K562 (cell line): ENCODE measurements at places on chromosomes 1 and 21. TPM values are rescaled to one million over a fixed set of nuclear protein-coding genes. Genes with fewer than 3 reads are reported as not detected.

DNA sequence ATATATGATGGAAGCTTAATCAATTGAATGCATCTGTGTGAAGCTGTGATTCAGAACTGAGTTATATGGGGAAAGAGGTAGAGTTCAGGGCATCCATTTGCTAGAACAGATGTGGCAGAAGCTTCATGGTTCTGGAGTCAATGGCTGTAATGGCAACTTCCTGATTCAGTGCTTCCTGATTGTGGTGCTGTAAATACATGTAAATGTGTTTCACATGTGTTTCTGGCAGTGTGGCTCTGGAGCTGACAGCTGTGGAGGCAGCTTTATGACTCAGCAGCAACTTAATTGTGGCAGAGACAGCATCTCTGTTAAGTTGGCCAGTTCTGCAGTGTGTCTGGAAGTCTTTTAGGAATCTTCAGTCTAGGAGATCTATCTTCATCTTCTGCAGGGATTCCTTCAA is 226.6 kb upstream of the ZRANB2 start:
- no peak for DNase-seq

AZIN2 gene
- 0.36 and 0.42 TPM in 2 replicates for total RNA-seq

SPRR2B gene
- total RNA-seq = not detected in 2 replicates

CA6 gene
- not detected in 2 replicates for total RNA-seq

GRCh38 chr1:224180783-224181452 is 2.1 kb upstream of the DEGS1 start:
- DNase-seq = no peak

ZMPSTE24 gene
- 51.2 and 53.3 TPM in 2 replicates for total RNA-seq

- peak; percentile 48 for DNase-seq
These were observed 17.7 kb downstream of the LURAP1 start for GRCh38 chr1:46220808-46221207.

DNA sequence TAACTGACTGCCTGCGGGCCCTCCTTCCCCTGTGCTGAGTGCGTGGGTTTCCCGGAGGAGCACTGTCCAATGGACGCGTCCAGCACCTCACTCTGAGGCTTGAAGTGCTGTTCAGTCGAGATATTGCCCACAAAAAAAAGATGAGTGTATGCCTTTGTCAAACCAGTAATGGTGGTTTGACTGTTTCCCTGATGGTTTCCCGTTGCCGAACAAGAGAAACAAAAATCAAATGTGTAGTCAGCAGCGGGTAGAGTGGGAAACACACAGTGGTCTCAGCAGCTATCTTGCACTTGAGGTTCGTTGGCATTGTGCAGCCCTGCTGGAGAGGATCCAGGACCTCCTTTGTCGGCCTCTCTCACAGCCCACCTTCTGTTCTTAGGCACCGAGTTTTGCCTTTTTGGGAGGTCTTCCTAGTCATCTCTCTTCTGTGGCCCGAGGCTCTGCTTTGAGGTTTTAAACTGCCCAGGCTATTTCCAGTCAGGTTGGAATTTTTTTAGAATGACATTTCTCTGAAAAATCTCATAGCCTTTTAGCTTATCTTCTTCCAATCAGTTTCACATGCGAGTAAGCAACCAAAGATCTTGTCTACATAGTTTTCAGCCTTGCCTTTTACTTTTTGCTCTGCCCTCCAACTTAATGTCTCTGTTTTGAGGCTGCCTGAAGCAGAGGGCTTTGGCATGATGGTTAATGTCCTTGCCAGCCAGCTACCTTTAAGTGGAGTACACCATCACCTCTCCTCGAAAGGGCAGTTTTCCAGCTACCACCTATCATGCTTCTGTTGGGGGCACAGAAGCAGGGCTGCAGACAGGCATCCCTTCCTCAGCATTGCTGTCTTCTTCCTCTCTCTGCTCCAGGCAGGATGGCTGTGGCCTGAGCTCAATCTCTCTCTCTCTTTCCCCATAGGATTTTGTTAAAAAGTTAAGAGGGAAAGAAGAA is 132.3 kb downstream of the URB2 start:
- DNase-seq = no peak

- peak; percentile 44 for DNase-seq
These were observed 5.7 kb upstream of the SVBP start for GRCh38 chr1:42822800-42823392.

LBR gene
- 229 and 235 TPM in 2 replicates for total RNA-seq

DNA sequence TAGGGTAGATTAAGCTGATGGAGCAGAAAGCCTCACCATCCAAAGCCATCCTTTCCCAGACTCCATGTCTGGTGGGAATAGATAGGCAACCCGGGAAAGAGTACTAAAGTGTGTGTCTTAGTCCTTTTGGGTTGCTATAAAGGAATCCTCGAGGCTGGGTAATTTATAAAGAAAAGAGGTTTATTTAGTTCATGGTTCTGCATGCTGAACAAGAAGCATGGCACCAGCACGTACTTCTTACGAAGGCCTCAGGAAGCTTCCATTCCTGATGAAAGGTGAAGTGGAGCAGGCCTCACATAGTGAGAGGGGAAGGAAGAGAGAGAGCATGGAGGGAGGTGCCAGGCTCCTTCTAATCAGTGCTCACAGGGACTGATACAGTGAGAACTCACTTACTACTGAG is 6.2 kb upstream of the SLC37A1 start:
- DNase-seq = no peak

- DNase-seq = no peak
These were observed 8.4 kb upstream of the PRMT2 start for GRCh38 chr21:46626975-46627501.

GRCh38 chr1:170356585-170356984 is 175.4 kb upstream of the GORAB start:
- DNase-seq = no peak

- DNase-seq = peak; percentile 72
These were observed 81.4 kb downstream of the NENF start for GRCh38 chr1:212514056-212514614.

DCAF8 gene
- 86.0 and 110 TPM in 2 replicates for total RNA-seq

C1QB gene
- total RNA-seq = 0.51 and 0.55 TPM in 2 replicates

GJC2 gene
- total RNA-seq = 0.62 and 0.69 TPM in 2 replicates

DNA sequence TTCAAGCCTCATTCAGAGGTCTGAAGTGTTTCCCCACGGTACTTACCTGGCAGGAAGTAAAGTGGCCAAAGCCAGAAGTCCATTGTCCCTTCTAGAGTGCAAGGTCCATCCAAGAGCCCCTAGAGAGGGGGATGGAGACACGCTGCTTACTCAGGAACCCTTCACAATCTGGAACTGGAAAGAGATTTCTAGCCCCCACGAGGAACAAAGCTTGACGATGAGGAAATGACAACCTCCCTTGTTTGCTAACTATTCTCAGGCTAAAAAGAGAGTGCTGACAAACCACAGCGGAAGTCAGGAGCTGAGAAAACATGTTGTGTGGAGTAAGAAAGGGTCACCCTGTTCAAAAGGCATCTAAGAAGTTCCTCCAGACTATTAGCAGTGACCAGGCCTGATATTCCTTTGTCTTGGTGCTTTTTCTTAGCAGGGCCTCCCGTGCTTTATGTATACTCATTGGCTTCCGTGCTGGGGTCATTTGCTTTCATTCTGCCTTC is at the start of gene FCMR:
Gene FCMR (minus strand): TSS at position 170 of the 494 bp plus-strand sequence. CDS start 87 bp downstream, at position 83.
- no peak for DNase-seq

F5 gene
- total RNA-seq = 0.07 and 0.13 TPM in 2 replicates

- DNase-seq = no peak
These were observed 4.1 kb downstream of the SAMSN1 start for GRCh38 chr21:14541841-14542490.

DNA sequence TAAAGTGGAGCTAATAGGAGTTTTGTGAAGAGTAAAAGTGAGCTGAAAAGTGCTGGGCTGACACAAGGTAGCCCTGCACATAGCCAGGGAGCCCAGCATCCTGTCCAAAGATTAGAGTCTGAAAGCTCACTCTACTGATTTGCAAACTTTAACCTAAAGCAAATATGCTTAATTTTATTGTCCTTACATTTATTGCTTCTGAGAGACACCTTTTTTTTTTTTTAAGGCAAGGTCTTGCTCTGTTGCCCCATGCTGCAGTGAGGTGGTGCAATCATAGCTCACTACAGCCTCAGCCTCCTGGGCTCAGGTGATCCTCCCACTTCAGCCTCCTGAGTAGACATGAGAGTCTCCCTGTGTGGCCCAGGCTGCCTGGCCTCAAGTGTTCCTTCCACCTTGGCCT is 16.5 kb downstream of the MGST3 start:
- no peak for DNase-seq

DNA sequence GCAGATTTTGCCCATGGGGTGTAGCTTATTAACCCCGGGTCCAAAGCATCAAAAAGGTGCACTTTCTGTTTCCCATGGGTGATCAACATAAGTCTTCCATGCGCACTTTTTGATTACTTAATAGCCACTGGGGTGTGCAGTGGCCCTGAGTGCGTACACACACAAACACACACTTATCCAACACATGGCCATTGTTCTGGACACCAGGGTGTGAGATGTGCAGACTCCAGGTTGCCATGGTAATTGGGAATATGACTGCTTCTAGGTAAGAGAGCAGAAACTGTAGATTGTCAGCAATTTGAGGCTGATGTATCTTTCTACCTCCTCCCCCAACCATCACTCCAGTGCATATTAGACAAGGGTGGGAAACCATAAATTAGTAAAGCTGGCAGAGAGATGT is 68.8 kb downstream of the MAB21L3 start:
- DNase-seq = no peak

- DNase-seq = no peak
These were observed 70.6 kb upstream of the CNTN2 start for GRCh38 chr1:204972426-204972825.

LCE1C gene
- not detected in 2 replicates for total RNA-seq

DNA sequence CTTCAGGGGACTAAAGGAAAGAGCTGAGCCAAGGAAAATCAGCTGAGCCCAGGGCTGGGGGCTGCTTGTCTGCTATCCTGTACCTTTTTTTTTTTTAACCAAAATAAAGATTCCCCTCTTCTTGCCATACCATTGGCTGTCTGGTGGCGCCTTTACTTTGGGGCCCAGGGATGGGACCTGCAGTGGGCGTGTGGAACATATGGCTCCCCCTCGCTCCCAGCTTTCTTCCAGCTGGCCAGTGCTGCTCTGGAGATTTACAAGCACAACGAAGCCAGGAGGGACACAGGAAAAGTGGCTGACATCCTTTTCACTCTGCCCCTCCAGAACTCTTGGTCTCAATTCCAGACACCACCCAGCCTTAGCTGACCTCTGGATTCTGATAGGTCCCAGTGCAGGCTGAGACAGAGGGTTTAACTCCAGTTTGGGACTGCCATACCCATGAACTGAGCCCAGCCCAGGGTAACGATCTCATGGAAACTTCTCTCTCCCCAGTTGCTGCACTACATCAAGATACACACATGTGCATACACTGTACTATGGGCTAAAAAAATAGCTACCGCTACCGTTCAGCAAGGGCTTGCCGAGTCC is 5.4 kb upstream of the SFN start:
- no peak for DNase-seq

DNA sequence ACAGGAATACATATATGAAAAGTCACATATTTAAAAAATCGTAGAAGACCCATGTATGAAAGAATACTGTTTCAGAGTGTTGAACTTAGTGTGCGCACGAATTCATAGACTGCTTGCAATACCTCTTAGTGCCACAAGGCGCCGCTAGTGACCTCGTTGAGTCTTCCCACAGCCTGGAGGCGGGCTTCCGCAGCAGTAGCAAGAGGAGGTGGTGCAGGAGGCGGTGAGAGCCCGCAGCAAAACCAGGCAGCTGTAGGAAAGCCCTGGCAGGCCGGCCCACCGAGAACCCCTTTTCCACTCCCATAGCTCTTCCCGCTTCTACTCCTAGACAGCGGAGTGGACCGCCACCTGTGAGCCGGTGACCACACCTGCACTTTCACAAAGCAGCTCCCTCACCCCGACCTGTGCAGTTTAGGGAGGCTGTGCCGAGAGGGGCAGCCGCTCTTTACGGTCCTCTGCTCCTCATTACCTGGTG is 23.5 kb downstream of the MTARC1 start:
- peak; percentile 82 for DNase-seq

C1orf53 gene
- 1.5 and 1.9 TPM in 2 replicates for total RNA-seq

GRCh38 chr1:186780076-186780475 is 48.7 kb upstream of the PLA2G4A start:
- DNase-seq = no peak

DNA sequence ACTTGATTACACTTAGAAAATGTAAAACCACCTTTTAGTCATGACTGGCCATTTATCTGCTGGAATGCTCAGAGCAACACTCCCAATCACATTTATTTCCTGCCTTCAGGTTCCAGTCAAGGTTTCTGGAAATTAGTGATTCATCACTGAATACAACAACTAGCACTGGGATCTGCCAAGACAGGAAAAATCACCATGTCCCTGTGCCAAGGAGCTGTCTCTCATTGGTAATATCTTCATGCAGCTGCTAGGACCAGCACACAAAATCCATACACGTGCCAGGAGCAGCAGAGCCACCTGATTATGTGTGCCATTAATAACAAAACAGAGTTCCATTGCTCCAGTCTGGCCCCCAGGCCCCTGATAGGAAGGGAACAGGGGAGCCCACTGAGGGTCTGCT is 194.6 kb downstream of the TNR start:
- DNase-seq = no peak

DNA sequence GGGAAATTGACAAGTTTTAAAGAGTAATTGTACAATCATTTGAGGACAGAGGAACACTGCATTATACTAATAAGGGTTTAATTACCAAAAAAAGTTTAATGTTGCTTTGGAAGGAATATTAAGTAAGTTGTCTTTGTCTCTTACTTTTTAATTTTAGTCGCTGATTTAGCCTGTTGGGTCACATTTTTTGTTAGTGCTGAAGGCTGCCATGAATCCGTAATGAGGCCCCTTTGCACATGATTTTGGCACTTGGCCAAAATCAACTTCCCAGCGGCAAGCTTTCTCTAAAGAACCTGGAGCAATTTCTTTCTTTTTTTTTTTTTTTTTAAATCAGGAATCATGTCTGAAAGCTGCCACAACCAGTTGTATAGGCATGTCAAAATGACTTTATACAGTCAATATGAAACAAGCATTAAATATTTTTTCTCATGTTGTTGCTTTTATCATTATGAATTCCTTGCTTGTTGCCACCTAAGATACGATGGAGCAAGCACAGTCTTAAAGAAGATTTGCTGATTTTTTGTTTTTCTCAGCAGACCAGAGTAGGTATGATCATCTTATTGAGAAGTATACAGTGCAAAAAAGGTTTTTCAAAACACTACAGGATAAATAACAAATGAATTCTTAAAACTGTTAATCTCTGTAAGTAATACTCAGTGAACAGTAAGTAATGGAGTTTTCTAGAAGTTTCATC is 690.4 kb downstream of the USP25 start:
- DNase-seq = no peak

DNA sequence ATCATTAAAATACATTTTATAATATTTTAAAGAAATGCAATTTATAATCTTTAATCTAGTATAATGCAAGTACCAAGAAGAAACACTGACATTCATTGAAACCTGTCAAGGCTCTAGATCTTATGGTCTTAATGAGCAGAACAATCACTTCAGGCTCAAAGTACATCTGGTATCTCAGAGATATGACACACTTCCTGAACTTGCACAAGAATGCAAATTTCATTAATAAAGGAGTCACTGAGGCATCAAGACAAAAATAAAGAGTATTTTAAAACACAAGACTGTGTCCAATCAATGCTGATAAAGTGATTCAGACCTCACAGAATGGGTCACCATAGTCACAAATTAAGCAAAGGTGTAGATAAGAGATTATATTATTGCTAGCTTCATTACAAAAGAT is 178.1 kb downstream of the AK5 start:
- DNase-seq = no peak

HPDL gene
- total RNA-seq = not detected in 2 replicates

C1orf94 gene
- not detected in 2 replicates for total RNA-seq

- DNase-seq = no peak
These were observed 2.9 kb upstream of the KLHDC9 start for GRCh38 chr1:161095230-161095629.
